ENCODE measurements at places on chromosomes 1 and 21.

- DNase-seq: no peak
Measured at GRCh38 chr1:195394567-195394966, 1213.7 kb downstream of the KCNT2 start.

- no peak for DNase-seq
Measured at GRCh38 chr21:29072873-29073221, 601 bp downstream of the CCT8 start.

- no peak for DNase-seq
Measured at GRCh38 chr1:59105548-59106507, 191.1 kb upstream of the FGGY start.

DNA sequence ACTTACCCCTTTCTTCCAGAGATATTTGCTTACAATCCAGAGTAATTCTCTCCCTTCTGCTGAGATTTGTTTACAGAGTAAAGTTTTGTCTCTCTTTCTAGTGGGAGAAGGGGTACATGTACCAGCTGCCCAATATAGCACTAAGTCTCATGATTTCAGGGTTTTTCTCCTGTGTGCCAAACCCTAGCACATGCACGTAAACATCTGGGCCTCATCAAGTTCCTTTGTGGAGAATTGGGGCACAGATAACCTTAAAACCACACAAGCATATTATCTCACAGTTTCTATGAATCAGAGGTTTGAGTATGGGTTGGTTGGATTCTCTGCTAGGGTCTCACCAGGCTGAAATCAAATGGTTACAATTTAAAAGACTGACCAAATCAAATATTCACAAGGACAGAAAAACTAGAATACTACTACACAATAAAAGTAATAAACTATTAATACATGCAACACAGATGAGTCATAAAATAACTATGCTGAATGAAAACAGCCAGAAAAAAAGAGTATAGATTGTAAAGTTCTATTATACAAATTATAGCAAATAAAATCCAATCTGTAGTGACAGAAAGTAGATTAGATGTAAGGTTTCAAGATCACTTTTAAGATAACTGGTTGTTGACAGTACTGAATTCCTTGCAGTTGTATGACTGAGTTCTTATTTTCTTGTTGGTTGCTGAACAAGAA is 347.4 kb upstream of the PTBP2 start:
- no peak for DNase-seq

GRCh38 chr1:186875896-186876835 is 47.4 kb downstream of the PLA2G4A start:
- no peak for DNase-seq

DNA sequence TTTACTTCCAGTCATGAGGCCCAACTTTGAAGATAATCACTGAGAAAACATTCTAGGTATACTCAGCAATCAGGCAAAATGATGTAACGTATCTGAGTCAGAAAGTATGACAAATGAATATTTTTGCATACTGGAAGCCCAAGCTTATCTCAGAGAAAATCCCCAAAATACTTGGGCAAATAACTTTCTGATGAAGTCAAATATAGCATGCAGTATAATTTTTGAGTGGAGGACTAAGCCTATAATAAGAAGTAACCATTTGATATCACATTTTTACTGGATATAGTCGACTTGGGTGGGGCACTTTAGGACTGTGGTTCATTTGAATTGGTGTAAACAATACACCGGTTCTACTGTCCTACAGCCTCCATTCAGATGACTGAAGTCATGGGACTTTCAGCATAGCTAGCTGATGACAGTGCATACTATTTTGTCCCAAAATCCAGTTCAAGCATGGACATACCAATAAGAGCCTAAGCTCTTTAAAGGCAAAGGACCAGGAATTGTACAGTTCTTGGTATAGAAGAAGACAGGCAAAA is 2.3 kb upstream of the GADD45A start:
- peak; percentile 57 for DNase-seq

DNA sequence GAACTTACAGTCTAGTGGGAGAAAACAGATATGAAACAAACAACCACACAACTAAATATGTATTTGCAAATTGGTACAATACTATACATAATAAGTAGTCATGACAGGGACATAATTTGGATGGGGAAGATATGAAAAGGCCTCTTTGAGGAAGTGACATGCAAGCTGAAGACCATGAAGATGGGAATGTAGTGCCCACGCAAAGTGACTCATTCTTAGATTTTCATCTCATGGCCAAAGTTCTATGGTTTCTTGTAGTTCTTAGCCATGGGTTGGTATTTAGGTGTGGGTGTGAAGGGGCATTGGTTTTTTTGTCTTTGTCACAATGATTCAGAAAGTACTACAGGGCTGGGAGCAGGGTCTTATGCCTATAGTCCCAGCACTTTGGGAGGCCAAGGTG is 105.4 kb upstream of the FAM78B start:
- DNase-seq: no peak
